ENCODE measurements at places on chromosomes 3 and 15.

DNA sequence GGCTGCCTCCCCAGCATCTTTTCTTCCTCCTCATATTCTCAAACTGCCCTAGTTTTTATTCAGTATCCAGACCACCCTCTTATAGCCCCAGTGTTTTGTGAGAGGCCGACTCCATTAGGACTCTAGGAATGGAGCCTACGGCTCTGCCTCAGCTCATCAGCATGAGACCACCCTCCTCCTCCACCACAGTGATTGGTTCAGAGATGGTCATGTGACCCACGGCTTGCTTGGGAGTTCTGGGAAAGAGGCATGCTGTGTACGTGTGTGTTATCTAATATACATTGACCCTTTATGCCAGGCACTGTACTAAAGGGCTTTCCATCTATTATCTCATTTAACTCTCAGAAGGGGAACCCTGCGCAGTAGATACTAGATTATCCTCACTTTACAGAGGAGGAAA lies 17.8 kb upstream of the CMTM7 start:
- DNase-seq: no peak

GRCh38 chr3:59733041-59733809 lies 683.4 kb upstream of the CFAP20DC start:
- no peak for DNase-seq

GRCh38 chr3:100125161-100125938 lies 11.0 kb upstream of the FILIP1L start:
- no peak for DNase-seq

GRCh38 chr3:177615015-177615414 lies 417.7 kb upstream of the TBL1XR1 start:
- DNase-seq: no peak

GRCh38 chr15:80977627-80978036 lies 12.0 kb downstream of the MESD start:
- peak; percentile 36 for DNase-seq

DNA sequence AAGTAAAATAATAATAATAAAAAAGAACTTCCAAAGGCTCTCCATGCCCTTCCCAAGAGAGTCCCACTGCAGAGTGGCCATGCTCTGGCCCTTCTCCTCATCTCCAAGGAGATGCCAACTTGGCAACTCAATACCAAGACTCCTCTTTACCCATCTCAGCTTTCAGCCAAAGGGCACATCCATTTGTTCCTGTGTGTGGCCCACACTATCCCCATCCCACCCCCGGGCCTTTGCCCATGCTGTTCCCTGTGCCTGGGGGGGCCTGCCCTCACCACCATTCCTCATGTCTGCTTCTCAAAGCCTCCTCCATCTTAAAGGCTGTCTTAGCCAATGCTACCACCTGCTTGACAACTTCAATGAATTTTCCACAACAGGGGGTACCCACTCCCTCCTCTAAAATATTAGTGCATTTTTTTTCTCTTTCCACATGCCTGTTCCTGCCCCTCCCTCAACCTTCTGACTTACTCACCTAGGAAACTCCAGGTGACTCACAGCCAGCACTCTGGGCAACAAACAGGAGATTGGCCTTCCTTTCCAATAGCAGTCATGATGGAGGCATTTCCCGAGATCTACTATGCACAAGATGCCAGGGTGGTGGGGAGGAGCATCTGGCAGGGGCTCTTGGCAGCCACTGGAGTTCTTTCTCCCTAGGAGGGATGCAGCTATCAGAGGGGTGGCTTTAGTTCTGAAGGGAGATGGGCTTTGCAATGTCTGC lies 109.4 kb upstream of the SMAD3 start:
- no peak for DNase-seq

DNA sequence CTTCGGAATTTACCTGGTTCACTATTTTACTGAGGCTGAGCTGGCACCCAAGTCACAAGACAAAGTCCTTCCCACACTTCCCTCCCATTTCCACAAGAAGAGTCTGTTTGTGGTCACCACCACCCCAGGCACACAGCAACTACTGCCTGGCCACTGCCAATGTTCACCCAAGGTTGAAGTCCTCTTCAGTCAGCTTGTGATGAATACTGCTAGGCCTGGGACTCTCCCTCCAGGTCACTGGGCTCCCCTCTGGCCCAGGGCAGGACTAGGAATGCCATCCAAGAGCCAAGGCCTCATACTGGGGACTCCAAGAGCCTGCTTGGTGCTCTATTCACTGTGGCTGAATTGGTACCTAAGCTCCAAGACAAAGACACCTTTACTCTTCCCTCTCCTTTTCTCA lies 30.4 kb upstream of the COLQ start:
- DNase-seq: no peak

DNA sequence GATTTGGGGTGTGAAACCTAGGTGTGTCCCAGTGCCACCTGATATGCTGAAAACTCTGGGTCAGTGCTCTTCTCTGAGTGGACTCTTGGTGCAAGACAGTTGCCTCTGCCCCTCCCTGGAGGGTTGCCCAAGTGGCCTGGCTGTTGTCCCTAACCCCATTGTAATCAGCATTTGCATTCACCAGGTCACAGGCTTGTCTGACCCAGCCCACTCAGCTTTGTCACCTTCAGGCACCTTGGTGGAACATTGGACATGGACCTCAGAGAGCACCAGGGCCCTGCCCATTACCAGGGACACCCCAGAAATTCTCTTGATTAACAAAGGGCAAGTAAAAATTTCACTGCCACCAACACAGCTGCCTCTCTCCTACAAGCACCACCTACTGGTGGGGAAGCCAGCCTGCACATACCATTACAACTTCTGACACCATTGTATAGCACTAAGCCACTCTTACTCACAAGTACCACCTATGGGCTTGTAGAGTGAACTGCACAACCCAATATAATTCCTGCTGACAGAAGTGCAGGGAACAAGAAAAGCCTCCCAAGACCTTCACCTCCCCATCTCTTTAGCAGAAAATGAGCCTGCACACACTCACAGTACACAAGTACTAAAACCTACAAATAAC lies 324.6 kb downstream of the EPHA6 start:
- no peak for DNase-seq

GRCh38 chr3:140187656-140188221 lies 252.8 kb downstream of the CLSTN2 start:
- DNase-seq: no peak

DNA sequence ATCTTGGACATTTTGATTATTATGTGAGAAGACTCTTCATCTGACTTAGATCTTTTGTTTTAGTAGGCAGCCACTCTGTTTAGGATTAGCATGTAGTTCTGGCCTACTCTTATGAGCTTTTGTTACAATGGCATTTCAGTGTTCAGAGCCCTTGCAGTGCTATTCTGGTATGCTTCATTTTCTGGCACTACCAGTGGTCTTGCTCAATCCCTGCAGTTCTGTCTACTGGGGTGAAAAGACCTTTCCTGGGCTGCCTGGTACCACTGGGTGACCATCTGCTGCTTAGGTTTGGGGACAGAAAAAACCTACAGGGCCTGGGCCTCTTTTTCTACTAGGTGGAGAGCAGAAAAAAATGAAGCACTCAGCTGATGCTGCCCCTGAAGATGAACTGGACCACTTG lies 42.5 kb downstream of the IL16 start:
- DNase-seq: no peak

DNA sequence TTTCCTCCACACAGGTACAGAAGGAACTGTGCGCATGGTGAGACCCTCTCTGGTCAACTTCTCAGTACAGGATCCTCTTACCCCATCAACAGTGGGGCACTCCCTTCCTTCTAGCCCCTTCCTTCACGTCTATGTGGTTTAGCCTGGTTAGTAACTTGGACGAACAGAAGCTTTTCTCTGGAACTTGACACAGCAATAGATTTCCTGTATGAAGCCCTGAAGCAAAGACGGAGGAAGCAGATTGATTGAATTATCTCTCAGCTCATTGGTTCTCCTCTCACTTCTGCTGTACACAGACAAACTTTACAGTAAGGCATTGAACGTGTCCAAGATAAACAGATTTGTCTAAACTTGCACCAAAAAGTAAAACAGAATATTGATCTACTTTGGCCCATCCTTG lies at the start of gene CD200R1:
CD200R1 (minus strand) TSS at position 210 of the 400 bp plus-strand sequence. CDS start 246 bp downstream, outside the sequence.
- DNase-seq: no peak

DNA sequence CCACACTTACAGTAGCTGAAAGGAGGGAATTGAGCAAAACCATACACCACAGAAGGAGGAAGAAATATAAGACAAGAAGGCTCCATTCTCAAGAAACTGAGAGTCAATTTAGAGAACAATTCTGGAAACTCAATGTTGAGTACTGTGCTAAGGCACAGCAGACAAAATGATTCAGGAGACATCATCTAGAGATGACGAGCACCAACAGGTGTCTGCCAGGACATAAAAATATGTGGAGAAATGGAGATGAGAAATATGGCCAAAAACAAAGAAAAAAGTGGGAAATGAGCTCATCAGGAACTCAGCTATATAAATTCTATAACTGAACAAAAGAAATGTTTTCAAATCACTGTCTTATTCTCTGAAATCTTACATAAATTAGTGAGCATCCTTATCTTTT lies 343.7 kb downstream of the ERC2 start:
- DNase-seq: no peak

DNA sequence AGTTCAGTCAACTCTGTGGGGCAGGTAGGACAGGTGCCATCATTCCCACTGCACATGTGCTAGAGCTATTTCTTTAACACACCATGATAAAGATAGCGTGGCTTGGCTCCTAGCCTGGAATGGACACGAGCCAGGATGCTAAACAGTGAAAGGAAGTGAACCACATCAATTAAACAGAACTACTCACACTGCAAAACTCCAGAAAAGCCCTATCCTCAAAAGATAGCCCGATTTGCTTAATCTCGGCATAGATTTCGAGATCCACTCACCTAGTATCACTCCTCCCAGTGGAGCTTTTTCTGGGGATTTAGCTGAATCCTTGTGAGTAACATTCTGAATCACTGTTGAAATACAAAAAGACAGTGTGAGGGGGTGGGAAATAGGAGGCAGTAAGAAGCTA lies 118.0 kb downstream of the ABI3BP start:
- DNase-seq: no peak

DNA sequence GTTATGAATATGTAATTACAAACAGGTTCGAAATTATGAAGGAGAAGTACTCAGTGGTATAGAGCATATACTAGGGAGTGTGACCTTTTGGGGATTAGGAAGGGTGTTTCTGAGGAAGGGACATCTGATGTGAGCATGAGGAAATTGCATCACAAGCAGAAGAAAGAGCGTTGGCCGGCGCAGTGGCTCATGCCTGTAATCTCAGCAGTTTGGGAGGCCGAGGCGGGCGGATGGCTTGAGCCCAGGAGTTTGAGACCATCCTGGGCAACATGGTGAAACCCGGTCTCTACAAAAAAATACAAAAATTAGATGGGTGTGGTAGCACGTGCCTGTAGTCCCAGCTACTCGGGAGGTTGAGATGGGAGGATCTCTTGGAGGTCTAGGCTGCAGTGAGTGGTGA lies 6.9 kb downstream of the CMTM7 start:
- no peak for DNase-seq

- DNase-seq: no peak
Observed at GRCh38 chr3:141858312-141858711, 18.1 kb upstream of the ATP1B3 start.

- no peak for DNase-seq
Observed at GRCh38 chr15:27589260-27589659, 509.9 kb downstream of the OCA2 start.

GRCh38 chr3:81378552-81379293 lies 382.7 kb downstream of the GBE1 start:
- no peak for DNase-seq

DNA sequence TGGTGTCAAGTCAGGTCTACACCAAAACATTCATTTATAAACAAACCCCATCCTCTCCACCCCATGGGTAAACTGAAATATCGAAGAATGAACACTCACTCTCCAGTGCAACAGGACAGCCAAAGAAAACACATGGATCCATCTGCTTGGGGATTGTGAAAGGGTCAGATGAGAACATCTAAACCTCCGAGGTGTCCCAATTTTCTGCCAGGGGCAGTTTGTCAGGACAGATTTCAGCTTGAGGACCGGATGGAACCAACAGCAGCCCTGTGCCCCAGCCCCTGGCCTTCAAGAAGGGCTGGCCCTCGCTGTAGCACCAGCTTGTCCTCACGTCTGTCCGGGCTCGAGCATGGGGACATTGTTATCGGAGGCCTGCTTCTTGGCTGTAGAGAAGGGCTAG lies 45.5 kb downstream of the PCSK6 start:
- DNase-seq: no peak

GRCh38 chr3:167851749-167852148 lies 116.2 kb downstream of the SERPINI1 start:
- no peak for DNase-seq

DNA sequence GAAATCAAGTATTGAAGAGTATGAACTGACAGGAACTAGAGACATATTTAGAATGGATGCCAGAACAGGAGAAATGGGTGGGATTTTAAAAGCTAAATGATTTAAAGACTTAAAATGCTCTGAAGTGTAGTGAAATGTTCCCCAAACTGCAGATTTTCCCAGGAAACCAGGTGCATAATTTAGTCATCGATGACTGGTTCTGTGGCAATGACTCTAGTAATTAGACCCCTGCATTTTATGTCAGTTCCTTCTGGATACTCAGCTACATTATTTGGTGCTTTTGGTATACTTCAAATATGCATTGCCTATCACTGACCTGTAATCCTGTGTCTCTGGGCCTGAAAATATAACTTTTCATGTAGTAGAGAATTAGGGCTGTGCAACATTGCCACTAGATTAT lies 16.8 kb downstream of the AGTR1 start:
- DNase-seq: no peak

DNA sequence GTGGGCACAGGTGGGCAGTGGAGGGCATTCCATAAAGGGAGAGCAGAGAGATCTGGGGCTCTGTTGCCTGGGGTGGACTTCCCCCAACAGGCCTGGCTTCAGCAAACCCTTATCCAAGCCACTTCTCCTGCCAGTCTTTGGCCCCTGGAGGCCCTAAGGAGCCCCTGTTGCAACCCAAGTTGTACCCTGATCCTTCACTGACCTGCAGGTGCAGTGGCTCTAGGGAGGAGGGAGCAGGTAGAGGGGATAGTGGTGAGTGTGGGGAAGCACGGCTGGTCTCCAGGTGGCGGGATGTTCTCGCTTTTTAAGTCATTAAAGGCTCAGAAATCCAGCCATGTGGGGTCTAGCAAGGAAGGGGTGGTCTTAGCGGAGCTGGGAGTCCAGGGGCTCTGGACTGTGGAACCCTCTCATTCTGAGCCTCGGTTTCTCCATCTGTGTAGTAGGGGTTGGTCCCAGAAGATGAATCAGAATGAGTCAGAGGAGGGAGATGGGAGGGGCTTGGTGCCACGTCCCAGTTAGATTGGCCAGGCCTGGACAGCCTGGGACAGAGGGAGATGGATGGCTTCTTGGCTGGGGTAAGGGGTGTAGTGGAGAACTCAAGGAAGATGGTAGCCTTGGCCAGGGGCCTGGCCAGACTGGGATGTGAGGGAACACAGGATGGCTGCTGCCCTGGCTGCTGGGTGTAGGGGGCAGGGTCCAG lies 2.6 kb downstream of the ZBTB47 start:
- DNase-seq: no peak

DNA sequence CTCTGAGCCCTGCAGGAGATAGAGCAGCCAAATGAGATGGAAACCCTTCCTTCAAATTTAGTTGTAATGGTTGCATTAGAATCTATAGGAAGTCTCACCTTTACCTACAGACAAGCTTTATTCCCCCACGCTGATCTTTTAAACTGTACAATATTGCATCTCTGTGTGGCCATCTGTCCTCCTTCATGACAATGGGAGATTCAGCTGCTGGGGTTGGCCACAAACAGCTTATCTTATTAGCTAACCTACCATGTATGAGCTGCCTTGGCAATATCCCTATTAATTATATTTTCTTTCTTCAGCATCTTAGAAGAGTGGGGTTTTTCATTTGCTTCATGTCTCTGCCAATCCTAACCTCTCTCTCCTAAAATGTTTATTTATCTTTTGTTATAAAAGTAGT lies 238.7 kb upstream of the NR2E3 start:
- no peak for DNase-seq

GRCh38 chr3:123036352-123037014 lies 8.9 kb upstream of the SEMA5B start:
- DNase-seq: no peak

GRCh38 chr3:78957456-78957855 lies 810.3 kb downstream of the ROBO1 start:
- no peak for DNase-seq
